ENCODE measurements at places on chromosomes 4 and X. TPM values are rescaled to one million over a fixed set of nuclear protein-coding genes. Genes with fewer than 3 reads are reported as not detected.
A peak's percentile ranks its signal among the peaks of the same experiment; 100 is the strongest.

DNA sequence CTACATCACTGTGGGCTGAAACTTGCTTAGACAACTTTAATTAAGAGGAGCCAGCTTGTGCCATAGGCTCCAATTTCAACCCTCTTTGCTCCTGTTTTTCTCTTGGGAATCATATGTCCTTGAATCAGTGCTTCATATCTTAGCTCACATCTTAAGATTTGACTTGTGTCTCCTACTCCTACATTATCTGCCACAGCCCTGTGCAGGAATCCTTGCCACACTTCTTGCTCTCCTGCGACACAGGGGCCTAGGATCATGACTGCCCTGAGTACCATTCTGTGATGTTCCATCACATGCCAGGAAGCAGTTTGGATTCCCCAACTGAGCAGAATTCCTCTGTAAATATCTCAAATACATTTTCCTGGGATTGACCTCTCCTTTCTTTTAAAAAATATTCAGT lies 36.4 kb downstream of the ARSJ start:
- H3K4me3 ChIP-seq = no peak overlapping the region
- H3K27me3 ChIP-seq = no peaks in the 10 kb centered on the region
- peaks cover 32% of the 10 kb centered on the region for H3K4me1 ChIP-seq

DNA sequence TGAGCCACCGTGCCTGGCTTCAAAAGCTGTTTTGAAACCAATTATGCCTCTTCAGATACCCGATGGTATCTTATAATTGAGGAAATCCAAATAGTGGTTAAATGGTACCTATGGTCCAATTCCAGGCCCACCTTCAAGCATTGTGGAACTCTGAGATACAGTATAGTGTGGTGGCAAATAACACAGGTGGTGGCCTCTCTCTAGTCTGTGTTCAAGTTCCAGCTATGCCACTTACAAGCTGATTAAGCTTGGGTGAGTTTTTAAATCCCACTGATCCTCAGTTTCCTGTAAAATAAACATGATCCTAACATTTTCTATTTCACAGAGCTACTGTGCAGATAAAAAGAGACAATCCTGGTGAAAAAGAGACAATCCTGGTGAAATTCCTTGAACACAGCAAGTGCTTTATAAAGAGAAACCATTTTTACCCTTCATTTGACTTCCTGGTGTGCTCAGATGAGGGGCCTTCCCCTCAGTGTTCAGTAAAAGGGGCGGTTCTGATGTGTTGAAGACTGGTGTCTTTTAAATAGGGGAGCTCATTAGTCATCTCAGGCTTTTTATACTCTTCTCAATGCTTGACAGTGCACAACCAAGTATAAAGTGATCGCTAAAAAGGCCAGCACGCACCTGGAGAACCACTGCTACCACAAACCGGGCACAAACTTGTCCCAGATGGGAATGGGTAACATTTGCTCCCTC lies 30.8 kb upstream of the CD40LG start:
- no peaks in the 10 kb centered on the region for H3K27me3 ChIP-seq
- no peak overlapping the region for H3K27ac ChIP-seq
- no peak overlapping the region for H3K4me3 ChIP-seq
- no peaks in the 10 kb centered on the region for H3K36me3 ChIP-seq

DNA sequence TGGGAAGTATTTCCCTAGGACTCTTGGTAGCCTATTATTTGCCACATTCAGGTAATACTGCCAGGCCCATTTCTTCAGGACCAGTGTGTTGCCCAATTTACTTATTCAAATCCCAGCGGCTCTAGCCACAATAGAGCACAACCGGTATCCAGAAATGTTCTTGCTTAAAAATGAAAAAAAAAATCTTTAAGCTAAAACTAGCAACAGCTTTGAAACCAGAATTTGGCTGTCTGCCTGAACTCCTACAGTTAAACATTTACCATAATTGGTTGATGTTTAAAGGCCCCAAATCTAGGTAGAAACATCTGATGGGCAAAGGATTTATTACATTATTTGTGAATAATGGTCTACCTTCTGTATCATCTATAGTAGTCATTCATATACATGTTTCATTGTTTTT lies 930 bp upstream of the SLITRK4 start:
- DNase-seq = no peak
- no peak overlapping the region for H3K4me3 ChIP-seq
- no peaks in the 10 kb centered on the region for H3K36me3 ChIP-seq
- peaks cover 4% of the 10 kb centered on the region for H3K27me3 ChIP-seq
- no peaks in the 10 kb centered on the region for H3K4me1 ChIP-seq

DNA sequence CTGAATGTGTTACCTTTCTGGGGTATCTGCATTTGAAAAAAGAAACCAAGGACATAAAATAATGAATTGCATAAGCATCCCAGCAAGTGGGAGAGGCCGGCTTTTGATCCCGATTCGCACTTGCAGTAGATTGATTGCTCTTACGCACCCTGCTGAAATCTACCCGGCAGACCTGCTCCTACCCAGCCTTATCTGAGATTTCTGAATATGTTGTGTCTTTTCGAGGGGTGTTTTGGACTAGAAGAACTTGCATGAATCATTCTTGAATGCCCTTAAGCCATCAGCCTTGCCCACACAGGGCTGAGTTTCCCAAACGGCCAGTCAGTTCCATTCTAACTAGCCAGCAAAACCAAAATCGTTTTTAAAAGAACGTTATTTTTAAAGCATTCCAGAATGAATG lies 174.4 kb upstream of the BCOR start:
- H3K36me3 ChIP-seq = no peaks in the 10 kb centered on the region
- no peak overlapping the region for H3K4me3 ChIP-seq
- H3K27ac ChIP-seq = no peak overlapping the region
- peaks cover 6% of the 10 kb centered on the region for H3K4me1 ChIP-seq
- peak; percentile 14 for DNase-seq
- no peaks in the 10 kb centered on the region for H3K27me3 ChIP-seq

DNA sequence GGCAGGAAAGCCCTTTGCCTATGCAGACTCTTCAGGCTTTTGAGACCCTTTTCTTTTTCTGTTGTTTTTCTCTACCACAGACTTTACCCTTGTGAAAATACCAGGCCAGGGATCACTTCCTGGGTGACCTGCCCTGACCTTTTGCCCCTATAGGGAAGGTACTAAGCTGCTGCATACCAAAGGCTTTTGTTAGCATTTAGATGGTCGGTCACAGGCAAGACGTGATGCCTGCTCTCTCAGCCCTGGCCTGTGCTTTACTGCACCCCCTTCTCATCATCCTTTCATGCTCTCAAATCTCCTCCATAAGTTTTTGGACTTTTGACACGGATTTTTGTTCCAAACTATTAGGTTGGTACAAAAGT lies 98.2 kb downstream of the ARHGAP10 start:
- H3K36me3 ChIP-seq = no peaks in the 10 kb centered on the region
- H3K4me3 ChIP-seq = no peak overlapping the region
- DNase-seq = no peak
- H3K27me3 ChIP-seq = no peaks in the 10 kb centered on the region

GRCh38 chr4:180101348-180102083 lies 2141.7 kb upstream of the TENM3 start:
- H3K27ac ChIP-seq = no peak overlapping the region
- no peaks in the 10 kb centered on the region for H3K27me3 ChIP-seq
- DNase-seq = no peak
- no peak overlapping the region for H3K4me3 ChIP-seq
- no peaks in the 10 kb centered on the region for H3K4me1 ChIP-seq
- no peaks in the 10 kb centered on the region for H3K36me3 ChIP-seq

DNA sequence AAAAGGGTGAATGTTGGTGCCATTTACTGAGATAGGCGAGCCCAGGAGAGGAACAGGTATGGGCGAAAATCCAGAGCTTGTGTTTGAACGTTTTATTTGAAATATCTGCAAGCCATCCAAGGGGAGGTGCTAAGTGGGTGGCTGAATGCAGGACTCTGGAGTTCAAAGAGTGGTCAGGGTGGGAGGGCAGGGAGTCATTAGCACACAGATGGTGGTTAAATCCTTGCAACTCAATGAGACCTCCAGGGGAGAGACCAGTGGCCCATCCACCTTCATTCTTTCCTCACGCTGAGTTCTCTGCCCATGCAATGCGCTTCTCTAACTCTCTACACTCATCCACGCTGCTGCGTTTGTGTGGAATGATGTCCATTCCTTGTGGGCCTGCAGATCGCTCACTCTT lies 101.1 kb downstream of the VCX3B start:
- no peak for DNase-seq
- no peaks in the 10 kb centered on the region for H3K4me1 ChIP-seq
- H3K36me3 ChIP-seq = no peaks in the 10 kb centered on the region
- no peak overlapping the region for H3K4me3 ChIP-seq
- no peak overlapping the region for H3K27ac ChIP-seq

DNA sequence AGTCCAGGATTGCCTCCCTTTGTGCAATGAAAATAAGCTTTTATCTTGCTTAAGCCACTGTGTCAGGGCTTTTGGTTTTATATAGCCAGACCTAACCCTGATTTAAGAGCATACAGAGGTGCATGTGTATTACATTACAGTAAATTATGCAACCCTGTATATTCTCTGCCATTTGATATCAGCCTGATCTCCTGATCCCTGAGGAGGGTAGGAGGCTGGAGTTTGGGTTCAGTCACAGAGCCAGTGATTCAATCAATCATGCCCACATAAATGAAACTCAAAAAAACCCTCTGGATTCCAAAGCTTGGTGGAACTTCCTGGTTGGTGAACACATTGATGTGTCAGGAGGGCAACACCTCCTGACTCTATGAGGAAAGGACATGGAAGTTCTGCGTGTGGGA lies 7.3 kb upstream of the KLHL8 start:
- H3K36me3 ChIP-seq = no peaks in the 10 kb centered on the region
- DNase-seq = no peak
- H3K27me3 ChIP-seq = no peaks in the 10 kb centered on the region
- no peak overlapping the region for H3K27ac ChIP-seq
- H3K4me3 ChIP-seq = no peak overlapping the region
- no peaks in the 10 kb centered on the region for H3K4me1 ChIP-seq

GRCh38 chr4:37795581-37796195 lies 30.8 kb upstream of the PGM2 start:
- H3K4me1 ChIP-seq = no peaks in the 10 kb centered on the region
- no peak overlapping the region for H3K27ac ChIP-seq
- no peaks in the 10 kb centered on the region for H3K36me3 ChIP-seq
- peaks cover 5% of the 10 kb centered on the region for H3K27me3 ChIP-seq

DNA sequence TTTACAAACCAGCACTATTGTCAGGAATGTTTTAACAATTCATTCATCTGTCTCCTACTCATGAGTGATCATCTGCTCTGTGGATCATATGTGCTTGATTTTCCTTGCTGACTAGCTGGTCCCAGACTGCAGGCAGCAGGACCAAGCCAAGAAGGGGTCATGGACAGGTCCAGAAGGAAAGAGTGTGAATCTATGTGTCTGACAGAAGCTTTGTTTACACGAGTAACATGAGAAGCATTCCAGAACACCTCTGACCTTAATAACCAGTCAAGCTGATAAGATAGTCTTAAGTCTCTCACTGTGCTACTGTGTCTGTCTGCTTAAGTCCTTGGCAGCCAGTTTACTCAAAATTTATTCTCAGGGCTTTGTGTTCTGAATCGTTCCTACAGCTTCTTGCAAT lies 39.0 kb downstream of the GUCY1A1 start:
- DNase-seq = peak; percentile 83
- H3K4me1 ChIP-seq = peaks cover 2% of the 10 kb centered on the region
- no peak overlapping the region for H3K4me3 ChIP-seq
- H3K27ac ChIP-seq = no peak overlapping the region

Gene TBCK
- 27.9 TPM for total RNA-seq
